NCI-H1048 (cell line): ENCODE measurements at places on chromosomes 12 and 14.

- DNase-seq, result no peak
Observed at GRCh38 chr14:71538938-71539649, 393.1 kb upstream of the RGS6 start.

- DNase-seq, result no peak
Observed at GRCh38 chr12:105538880-105539279, 208.4 kb downstream of the C12orf75 start.

DNA sequence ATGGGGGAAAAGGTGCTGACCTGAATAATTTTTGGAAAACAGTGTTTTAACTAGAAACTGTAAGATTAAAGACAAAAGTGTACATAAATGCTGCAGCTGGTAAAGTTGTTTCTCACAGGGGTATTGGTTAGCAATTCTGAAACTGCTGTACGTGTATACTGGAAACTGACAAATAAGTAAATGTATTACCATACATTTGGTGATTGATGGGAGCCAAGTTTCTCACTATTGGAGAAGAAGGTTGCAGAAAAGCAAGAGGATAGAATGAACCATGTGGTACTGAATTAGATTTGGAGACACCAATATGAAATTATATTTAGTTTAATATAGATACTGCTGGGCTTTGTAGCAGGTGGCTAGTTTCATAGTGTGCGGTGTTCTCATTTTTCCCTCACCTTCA is 19.6 kb upstream of the FBXO33 start:
- DNase-seq, result no peak

- no peak for DNase-seq
Observed at GRCh38 chr14:100664231-100664630, 62.5 kb upstream of the DLK1 start.

DNA sequence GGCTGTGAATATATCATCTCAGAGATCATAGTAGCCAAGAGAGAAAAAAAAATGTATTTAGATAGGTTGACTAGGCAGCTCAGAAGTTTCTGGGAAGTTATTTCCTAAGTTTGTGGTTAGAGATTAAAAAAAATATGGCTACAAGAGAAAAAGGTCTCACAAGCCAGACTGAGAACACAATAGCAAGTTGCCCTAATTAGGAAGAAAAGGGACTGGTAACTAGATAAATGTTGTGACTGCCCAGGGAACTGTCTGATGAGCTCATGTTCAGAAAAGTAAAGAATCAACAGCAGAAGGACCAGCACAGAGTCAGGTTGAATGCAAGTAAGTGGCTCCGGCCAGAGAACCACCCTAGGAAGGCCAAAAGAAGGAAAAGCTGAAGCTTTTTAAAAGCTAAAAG is 256.6 kb downstream of the PRKD1 start:
- no peak for DNase-seq

- no peak for DNase-seq
Observed at GRCh38 chr12:87246726-87247125, 782.5 kb downstream of the C12orf50 start.
